Erythroblast (primary cell): ENCODE measurements at places on chromosomes 5 and 9.

- peak; percentile 58 for DNase-seq
These were observed 72.9 kb downstream of the RCL1 start for GRCh38 chr9:4865681-4866080.

- no peak for DNase-seq
These were observed 16.2 kb downstream of the TRIM7 start for GRCh38 chr5:181188700-181189362.

DNA sequence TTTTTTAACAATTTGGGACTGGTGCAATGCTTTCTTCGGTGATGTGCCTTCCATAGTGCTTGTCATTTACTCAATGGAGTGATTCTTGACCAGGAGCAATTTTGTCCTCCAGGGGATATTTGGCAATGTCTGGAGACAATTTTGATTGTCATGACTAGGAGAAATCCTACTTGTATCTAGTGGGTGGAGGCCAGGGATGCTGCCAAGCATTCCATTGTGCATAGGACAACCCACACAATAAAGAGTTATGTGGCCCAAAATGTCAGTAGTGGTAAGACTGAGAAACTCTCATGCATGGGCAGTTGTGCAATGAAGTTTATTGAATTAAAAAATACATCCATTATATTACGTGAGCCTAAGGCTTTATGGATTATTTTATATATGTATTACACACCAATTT lies 70.5 kb downstream of the FOCAD start:
- DNase-seq, result no peak

- no peak for DNase-seq
These were observed 63.2 kb downstream of the SHC3 start for GRCh38 chr9:89115426-89115825.

DNA sequence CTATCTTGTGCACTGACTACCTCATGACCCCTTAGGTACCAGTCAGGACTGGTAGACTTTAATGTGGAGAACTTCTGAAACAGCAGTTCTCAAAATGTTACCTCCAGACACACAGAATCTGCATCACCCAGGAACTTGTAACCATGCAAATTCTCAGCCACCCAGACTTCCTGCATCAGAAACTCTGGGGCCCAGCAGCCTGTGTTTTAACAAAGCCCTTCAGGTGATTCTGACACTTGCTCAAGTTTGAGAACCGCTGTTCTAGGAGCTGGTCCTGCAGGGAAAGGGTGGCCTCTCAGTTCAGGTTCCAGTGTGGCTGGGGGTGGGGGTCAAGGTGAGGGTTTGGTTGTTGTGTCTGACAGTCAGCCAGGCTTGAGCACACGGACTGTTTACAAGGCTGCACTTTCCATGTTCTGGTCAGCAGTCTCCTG lies 28.4 kb downstream of the ZFP62 start:
- DNase-seq, result no peak

DNA sequence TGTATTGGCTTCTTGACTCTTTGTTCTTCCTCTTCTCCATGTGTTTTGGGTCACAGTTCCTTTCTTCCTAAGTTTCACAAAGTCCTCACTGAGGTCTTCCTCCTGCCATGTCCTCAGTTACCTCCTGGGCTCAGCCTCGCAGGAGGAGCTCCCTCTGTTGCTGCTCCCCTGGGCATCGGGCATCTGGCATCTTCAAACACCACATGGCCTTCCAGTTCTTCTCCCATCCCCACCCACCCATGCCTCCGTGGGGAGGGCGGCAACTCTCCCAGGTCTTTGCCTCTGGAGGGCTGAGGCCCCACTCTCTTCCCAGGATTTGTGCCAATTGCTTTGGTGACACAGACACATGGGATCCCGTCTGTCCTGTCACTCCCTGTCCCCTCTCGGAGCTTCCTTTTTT lies 22.8 kb downstream of the MRPL36 start:
- DNase-seq, result no peak

- no peak for DNase-seq
These were observed 249.4 kb upstream of the IRX1 start for GRCh38 chr5:3346111-3346820.

GRCh38 chr9:131728961-131729360 lies 10.9 kb downstream of the RAPGEF1 start:
- DNase-seq, result no peak

DNA sequence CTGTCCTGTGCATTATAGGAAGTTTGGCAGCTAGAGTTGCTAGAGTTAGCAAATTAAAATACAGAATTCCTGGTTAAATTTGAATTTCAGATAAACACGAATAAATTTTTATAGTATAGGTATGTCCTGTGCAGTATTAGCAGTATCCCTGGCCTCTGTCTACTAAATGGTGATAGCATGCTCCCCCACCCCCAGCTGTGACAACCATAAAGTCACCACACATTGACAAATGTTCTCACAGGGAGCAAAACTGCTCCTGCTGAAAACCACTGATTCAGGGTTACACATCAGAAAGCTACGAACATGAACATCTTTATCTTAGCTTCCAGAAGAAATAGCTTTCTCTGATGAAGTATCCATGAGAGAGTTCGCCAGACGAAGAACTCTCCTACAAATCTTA lies 91.8 kb upstream of the CCDC112 start:
- DNase-seq, result no peak

DNA sequence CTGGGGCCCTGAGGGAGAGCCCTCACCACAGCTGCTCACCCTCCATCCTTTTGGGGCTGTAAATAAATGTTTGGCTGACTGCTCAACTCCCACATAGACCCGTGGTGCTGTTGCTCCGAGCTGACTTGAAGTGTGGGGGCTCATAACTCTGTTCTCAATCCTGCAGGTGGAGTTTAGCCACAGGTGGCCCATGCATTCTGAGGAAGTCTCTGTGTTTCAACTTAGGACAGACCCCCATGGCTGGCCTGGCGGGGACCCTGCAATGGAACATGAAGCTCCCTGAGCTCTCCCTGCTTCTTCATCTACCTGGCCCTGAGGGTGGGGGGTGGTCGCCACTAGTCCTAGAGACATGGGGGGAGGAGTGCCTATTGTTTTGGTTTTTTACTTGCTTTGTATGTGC lies 19.7 kb downstream of the NDUFS6 start:
- DNase-seq, result no peak

DNA sequence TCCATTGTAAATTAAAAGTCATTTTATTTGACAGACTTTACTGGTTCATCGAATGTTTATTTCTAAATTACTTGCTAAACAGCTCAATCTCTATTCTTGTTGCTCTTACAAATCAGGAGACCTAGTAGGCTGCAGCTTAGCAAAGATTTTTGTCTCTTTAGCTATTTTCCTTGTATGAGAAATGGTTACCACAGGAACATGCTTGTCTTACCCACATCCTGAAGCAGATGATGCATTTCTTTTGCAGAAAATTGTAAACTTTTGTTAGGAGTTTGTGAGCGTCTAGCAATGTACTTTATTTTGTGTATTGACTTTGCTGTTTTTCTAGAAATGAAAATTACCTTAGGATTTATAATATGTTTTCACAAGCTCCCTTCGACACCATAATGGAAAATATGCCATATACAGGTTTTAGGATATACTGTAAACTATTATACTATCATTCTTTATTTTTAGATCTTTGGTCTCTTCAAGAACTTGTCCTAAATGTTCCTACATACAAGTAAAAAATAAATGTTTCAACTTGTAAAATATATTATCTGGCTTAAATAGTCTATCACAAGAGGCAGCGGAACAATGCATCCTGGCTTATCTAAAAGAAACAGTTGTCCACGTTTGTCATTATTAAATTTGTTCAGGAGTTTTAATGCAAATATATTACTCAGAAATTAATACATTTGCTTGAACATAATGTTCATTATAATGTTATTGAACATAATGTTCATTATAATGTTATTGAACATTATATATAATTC lies 54.1 kb downstream of the SPEF2 start:
- peak; percentile 10 for DNase-seq

DNA sequence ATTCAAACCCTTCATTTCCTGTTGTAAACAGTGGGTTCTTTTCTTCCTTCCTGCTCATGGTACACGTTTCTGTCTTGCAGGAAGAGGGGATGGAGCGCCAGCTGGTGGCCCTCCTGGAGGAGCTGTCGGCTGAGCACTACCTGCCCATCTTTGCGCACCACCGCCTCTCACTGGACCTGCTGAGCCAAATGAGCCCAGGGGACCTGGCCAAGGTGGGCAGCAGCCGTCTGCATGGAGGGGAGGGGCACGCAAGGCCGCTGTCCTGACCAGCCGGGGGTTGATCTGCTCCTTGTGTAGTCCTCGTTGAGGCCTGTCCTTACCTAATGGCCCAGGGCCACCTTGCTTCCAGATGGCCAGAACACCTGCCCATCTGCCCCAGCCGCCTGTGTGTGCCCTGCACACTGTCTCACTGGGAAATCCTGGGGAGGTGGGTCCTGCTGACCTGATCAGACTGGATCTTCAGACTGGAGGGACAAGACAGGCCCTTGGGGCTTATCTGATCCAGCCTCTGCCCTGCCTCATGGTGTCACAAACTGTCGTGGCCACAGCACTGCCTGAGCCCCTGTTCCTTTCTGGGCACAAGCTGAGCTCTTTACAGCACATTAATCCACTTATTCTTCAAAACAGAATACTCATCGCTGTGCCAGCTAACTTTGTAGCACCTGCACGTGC lies 44.7 kb downstream of the LRSAM1 start:
- peak; percentile 34 for DNase-seq

DNA sequence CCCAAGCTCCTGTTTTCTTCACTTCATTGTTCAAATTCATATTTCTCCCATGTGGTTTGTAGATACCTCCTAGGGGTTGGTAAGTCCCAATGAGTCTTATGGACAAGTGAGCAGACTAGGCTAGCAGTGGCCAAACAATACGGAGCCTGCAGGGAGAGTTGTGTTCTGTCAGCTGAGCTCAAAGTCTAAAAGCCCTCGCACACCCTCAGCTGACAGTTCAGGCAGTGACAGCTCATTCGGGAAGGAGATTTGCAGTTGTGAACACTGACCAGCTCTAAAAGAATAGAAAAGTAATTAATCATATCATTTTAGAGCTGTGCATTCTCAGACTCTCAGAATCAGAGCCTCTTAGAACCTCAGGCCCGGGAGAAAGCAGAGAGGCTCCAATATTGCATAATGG lies 95.1 kb downstream of the SH3TC2 start:
- no peak for DNase-seq

DNA sequence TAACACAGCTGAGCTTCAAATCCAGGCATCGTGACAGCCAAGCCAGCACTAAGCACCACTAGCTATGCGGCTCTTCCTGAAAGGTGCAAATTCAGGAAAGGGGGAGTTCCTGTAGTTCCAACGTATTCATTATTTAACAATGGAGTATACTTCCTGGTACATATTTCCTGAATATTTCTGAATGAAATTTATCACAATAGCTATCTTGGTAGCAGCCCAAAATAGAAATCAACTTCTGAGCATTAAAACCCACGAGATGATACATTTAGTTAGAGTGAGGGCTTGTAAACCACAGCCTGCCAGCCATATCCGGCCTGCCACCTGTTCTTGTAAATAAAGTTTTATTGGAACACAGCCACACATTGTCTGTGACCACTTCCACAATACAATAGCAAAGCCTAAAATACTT lies 109.7 kb upstream of the RETREG1 start:
- no peak for DNase-seq

- no peak for DNase-seq
These were observed 84.7 kb downstream of the ST8SIA4 start for GRCh38 chr5:100818340-100818739.

GRCh38 chr5:90367879-90368278 lies 41.7 kb downstream of the CETN3 start:
- DNase-seq, result no peak

DNA sequence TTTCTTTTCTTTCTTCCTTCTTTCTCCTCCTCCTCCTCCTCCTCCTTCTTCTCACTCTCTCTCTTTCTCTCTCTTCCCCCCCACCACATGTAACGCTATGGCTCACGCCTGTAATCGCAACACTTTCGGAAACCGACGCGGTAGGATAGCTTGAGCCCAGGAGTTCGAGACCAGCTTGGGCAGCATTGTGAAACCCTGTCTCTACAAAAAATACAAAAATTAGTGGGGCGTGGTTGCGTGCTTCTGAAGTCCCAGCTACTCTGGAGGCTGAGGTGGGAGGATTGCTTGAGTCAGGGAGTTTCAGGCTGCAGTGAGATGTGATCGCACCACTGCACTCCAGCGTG lies 736 bp upstream of the GLDC start:
- DNase-seq, result peak; percentile 9

- DNase-seq, result no peak
These were observed 37.5 kb downstream of the BICD2 start for GRCh38 chr9:92726971-92727715.

- DNase-seq, result no peak
These were observed 11.1 kb downstream of the LCP2 start for GRCh38 chr5:170286386-170286925.

DNA sequence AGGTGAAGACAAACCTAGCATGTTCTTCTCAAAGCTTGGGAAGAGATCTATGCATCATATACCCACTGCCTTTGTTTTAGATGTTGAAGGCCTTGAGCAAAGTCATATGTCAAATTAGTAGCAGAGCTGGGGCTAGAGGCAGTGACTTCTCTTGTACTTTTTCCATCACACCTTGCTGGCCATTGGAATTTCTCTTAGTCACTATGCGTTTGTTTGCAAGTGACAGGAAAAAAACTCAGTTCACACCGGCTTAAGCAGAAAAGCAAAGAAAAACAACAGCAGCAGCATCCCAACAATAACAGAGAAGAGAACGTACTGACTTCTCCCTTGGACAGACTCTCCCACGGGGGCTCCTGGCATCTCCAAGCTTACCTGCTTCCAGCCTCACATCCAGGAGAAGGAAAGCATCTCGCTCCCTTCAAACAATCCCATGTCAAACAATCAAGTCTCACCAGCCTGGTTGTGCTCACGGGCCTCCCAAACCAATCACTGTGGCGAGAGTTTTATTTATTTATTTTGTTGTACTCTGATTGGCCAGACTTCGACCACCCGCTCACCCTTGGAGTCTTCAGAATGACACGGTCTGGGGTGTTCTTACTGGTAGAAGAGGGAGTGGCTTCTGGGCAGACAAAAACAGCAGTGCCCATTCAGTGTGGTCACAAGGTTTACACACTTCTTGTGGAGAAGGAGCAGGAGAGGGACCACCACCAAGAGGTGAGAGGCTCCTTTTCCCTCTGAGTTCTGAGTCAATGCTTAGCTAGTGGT lies 83.8 kb upstream of the STC2 start:
- no peak for DNase-seq

DNA sequence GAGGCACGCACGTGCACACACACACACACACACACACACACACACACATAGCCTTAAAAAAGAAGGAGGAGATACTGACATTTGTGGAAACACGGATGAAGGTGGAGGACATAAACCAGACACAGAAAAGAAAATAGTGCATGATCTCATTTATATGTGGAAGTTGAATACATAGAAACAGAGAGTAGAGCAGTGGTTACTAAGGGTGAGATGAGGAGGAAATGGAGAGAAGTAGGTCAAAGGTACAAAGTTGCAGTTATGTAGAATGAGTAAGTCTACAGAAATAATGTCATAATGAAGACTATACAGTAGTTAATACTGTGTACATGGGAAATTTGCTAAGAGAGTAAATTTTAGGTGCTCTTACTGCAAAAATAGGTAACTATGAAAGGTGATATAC lies 412.2 kb upstream of the CDH9 start:
- no peak for DNase-seq

DNA sequence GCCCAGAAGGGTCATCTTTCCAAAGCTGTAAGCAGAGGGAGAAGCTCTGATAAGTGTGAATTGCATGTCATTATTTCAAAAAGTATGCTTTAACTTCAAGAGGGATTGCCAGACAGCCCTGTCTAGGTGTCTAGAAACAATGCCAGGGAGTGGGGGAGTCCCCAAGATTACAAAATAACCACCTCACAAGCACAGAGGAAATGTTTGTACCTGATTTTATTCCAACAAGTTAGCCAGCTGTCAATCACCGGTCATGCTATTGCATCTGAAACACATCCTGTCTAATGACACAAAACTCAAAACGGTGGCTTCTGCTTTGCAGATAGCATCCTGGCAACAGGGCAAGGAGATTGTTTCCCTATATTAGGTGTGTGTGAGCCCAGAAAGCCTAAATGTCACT lies 154.2 kb upstream of the WWC1 start:
- no peak for DNase-seq
